ENCODE measurements at places on chromosomes 2 and 18.
A peak's percentile ranks its signal among the peaks of the same experiment; 100 is the strongest.

DNA sequence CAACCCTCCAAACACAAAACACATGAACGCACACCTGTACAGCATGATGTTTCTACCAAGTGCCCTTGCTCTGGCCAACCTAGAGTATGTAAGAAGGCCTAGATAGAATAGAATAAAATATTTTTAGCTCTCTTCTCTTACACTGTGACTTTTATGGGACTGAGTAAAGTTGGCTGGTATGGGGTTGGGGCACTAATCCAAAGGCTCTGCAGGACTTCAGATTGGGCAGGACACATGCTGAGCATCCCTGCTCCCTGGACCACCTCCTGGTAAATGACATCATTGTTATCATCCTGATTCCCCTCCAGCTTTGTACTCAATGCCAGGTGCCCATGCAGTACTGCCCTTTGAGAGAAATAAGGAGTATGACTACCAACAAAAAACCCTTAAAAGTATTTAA, 322.2 kb downstream of the SLC8A1 start:
- no peak for DNase-seq

DNA sequence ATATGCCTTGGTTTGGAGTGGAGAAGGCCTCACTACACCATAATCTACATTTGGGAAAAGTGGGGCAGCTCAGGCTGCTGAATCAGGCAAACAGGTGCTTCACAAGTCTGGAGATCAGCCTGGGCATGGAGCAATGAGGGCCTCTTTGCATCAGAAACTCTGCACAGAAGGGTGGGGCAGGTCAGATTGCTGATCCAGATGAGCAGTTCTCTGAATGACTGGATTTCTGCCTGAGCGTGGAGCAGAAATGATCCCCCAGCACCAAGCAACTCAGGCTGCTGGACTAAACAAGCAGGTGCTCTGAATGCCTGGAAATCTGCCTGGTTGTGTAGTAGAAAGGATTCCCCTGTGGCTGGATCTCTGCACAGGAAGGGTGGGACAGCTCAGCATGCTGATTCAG, 605.3 kb upstream of the ZNF804A start:
- DNase-seq, result no peak

- DNase-seq, result no peak
Measured at GRCh38 chr2:155997538-155997937, 335.0 kb downstream of the NR4A2 start.

DNA sequence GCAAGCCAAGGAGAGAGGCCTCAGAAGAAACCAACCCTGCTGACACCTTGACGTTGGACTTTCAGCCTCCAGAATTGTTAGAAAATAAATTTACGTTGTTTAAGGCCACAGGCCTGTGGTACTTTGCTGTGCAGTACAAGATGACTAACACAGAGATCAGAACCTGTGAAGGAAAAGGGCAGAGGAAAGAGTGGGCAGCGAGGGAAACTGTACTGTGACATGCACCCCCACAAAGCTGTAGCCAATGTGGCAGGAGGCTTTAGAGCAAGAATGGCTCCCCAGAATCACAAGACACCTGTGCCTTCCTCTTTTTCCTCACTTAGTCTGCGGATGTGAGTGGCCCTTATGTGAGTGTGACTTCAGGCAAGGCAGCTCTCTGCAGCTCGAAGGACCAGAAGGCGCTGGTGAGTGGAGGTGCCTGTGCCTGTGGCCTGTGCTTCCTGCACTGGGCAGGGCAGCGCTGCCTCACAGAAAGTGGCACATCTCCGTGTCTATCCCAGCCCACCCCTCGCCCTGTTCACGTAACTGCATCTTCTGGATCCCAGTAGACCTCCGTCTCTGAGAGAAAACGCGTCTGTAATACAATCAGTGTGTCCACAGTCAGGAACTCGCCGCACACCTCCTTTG, 89.5 kb downstream of the MRPS9 start:
- no peak for DNase-seq

DNA sequence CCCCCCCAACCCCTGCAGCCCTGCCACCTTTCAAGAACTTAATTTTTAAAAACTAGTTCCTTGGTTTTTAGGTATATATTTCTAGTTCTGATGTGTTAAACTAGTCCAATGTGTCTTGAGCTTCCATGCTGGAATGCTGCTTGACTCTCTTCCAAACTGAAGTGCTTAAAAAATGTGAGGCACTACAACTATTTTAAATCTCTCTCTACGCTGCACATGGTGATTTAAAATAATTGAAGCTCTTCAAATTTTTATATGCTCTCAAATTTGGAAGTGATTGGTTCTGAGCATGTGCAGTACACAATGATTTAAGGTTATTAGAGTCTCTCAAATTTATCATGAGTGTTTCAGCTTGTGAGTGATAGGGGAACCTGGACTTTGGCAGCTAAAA, 192.6 kb upstream of the ZEB2 start:
- no peak for DNase-seq

GRCh38 chr2:41151746-41152145, 699.9 kb upstream of the SLC8A1 start:
- DNase-seq, result no peak

DNA sequence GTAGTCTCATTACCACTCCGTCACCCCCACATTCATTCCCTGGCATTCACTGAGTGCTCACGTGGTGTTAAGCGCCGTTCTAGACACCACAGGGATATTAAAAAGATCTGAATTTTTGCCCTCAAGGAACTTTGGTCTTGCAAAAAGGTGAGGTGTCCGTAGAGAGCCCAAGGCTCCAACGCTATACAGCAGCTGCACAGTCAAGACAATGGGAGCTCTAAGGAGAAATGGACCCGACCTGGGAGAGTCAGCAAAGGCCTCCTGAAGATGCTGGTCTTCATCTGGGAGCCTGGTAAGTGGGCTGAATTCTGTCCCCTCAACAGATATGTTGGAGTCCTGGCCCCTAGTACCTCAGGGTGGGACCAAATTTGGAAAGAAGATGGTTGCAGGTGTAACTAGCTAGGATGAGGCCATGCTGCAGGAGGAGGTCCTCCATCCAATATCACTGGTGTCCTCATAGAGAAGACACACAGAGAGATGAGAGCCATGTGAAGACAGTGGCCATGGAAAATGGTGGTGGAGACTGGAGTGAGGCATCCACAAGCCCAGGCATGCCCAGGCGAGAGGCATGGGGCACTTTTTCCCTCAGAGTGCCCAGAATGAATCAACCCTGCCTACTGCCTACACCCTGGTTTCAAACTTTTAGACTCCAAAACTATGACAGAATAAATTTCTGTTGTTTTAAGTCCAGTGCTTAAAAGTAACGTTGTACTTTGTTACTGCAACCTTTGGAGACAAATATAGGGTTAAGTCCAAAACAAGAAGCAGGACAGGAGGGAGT, 247.3 kb downstream of the TTC32 start:
- DNase-seq, result no peak

- no peak for DNase-seq
Measured at GRCh38 chr2:17756668-17757067, 2.7 kb downstream of the GEN1 start.

DNA sequence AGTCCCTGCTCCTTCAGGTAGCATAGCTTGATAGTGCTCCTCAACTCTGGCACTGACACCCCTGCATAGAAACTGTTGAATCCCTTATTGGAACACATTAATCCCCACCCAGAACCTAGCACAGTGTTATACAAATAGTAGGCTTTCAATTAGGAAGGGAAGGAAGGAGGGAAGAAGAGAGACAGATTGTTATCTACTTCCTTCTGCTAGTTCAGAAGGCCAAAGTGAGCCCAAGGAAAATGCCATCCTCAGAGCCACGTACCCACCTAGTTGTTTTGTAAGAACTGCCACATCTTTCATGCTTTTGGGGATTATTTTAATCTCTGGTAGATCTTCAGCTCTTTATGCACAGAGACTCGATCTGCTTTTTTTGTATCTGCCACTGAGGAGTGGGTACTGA, 75.1 kb downstream of the CLHC1 start:
- no peak for DNase-seq

GRCh38 chr2:38093527-38094165, 17.7 kb upstream of the CYP1B1 start:
- DNase-seq, result no peak

- no peak for DNase-seq
Measured at GRCh38 chr2:163465440-163465839, 270.4 kb downstream of the FIGN start.

DNA sequence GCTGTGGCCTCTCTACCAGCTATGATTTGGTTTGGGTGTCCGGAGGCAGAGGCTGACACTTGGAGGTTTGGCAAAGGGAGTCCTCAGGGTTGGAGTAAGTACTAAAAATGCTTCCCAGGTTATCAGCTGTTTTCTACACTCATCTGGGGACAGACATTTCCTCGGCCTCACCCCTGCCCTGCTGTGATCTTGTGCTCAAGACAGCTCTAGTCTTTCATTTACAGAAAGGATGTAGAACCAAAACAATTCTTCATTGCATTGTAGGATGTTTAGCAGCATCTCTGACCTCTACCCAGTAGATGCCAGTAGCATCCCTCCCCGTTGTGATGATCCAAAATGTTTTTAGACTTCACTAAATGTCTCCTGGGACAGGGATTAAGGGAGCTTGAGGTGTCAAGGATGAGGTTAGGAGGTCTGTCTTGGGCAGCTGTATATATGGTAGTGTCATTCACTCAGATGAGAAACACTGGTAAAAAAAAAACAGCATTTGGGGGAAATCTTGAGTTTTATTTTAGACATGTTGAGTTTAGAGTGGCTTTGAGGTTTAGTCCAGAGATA, 26.6 kb downstream of the CD28 start:
- DNase-seq, result no peak

- DNase-seq, result no peak
Measured at GRCh38 chr2:215904101-215904500, 109.2 kb downstream of the MREG start.

DNA sequence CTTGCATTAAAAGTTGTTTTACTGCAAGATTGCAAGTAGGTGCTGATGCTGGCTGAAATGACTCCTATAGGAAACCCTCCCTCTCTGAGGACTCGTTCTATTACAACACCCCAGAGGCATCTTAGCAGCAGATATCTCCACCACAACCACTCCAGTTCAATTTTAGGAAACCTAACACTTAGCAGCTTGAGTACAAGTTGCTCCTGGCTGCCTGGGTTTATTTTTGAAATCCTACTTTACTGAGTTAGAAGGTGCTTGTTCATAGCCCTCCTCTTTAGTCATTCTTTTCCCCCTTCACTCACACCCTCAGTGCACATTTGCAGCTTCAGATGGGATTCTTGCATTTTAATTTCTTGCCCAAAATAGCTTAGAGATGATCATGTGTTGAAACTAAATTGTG, 111.5 kb downstream of the MTCL1 start:
- DNase-seq, result peak; percentile 36

- no peak for DNase-seq
Measured at GRCh38 chr2:33482518-33482917, 6.1 kb downstream of the RASGRP3 start.

DNA sequence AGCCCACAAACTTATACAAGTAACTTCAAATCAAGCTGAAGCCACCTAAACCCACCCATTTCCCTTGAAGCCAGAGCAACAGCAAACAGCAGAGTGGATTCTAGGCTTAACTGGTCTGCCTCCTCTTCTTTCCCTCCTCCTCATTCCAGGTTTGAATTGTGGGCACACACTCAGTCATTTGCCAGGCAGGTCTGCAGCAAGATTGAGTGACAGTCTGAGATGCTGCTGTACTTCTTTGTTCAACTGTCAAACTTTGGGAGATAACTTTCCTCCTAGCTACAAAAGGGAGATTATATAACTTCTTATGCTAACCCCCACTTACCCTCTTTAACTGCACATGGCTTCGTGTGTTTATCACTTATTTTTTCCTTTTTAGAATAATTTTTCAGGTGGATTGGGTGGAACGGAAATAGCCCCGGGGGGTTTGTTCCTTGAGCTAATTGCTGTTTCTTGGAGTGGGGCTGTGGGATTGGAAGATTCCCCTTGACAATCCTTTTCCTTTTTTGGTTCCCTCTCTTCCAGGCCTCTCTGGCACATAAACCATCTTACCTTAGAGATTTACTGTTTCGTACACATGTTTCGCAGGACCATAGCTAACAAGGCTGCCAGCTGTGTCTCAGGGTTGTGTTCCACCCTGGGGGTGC, 55.0 kb downstream of the RNF144A start:
- no peak for DNase-seq

DNA sequence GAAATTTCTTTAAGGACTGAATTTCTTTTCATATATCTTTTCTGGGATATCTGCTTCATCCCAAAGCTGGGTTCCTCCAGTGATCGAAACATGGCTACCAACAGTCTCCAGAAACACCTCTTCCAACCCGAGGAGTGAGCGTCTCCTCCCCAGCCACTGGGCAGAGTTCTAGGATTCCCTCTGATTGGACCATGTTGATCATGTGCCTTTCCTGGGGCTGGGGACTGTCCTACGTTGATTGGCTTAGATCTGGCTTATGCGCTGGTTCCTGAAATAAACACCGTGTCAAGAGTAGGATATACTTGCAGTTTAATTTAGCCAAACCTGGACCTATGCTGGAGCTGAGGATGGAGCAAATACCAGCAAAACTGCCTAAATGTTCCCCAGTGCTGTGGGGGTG, 55.5 kb upstream of the SLC16A14 start:
- no peak for DNase-seq

- DNase-seq, result no peak
Measured at GRCh38 chr2:172525601-172526000, 30.3 kb upstream of the PDK1 start.

GRCh38 chr2:199602896-199603717, 145.4 kb upstream of the SATB2 start:
- no peak for DNase-seq

- DNase-seq, result no peak
Measured at GRCh38 chr18:3799515-3799914, 349.5 kb downstream of the TGIF1 start.

- no peak for DNase-seq
Measured at GRCh38 chr18:11909591-11910026, 1.5 kb upstream of the MPPE1 start.

- DNase-seq, result no peak
Measured at GRCh38 chr2:74746480-74746879, 87.4 kb upstream of the HK2 start.

GRCh38 chr18:43965691-43966090, 688.4 kb upstream of the SYT4 start:
- no peak for DNase-seq

GRCh38 chr2:145744541-145745386, 1224.8 kb upstream of the ZEB2 start:
- no peak for DNase-seq

- DNase-seq, result no peak
Measured at GRCh38 chr2:119435081-119435952, 3.7 kb downstream of the TMEM37 start.

- DNase-seq, result no peak
Measured at GRCh38 chr2:239611222-239611795, 210.5 kb upstream of the HDAC4 start.

Measured in occipital lobe (tissue), 3 donors.